NCI-H1417 (cell line): ENCODE measurements at places on chromosomes 3 and 15.
A peak's percentile ranks its signal among the peaks of the same experiment; 100 is the strongest.

GRCh38 chr15:70518201-70519003, 245.0 kb downstream of the UACA start:
- no peak for DNase-seq

DNA sequence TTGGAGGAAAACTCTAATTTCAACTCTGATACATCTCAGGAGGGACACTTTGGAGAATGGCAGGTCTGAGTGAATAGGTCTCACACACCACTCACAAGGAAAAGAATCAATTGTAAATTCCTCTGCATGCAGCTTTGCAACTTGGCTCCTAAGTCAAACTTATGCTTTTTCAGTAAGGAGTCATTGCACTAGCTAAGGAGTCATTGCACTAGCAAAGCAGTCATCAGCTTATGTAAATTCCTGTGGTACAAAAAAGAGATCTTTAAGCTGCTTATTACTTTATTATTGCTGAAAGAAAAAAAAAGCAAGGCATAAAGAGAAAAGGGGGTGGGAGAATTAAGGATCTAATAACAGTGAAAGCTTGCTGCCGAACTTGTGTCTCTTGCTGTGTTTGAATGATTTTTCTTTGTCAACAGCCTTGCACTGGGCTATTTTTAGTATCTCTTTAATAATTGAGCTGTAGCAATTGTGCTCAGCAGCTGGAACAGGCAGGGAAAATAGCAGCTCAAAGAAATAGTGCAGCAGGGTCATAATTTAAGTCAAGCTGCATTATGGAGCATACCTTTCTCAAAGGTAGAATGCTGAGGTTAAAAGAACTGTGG, 154.3 kb upstream of the ARPP21 start:
- peak; percentile 12 for DNase-seq

DNA sequence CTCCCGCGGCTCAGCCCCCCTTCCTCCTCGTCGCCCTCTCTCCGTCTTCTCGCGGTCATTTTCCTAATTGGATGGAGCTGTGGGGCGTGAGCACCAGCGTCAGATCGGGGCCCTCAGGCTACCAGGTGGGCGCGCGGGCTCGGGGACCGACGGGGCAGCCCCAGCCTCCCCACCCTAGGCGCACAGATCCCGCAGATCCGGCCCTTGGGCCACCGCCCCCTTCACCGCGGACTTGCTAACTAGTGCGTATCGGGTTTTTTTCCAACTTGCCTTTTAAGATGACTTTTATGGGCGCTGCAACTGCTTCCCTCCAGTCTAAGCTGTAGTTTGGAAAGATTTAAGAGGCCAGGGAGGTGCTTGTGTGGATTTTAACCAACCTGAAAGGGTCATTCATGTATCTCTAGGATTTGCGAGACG, 1.3 kb downstream of the ZNF710 start:
- DNase-seq, result peak; percentile 16

DNA sequence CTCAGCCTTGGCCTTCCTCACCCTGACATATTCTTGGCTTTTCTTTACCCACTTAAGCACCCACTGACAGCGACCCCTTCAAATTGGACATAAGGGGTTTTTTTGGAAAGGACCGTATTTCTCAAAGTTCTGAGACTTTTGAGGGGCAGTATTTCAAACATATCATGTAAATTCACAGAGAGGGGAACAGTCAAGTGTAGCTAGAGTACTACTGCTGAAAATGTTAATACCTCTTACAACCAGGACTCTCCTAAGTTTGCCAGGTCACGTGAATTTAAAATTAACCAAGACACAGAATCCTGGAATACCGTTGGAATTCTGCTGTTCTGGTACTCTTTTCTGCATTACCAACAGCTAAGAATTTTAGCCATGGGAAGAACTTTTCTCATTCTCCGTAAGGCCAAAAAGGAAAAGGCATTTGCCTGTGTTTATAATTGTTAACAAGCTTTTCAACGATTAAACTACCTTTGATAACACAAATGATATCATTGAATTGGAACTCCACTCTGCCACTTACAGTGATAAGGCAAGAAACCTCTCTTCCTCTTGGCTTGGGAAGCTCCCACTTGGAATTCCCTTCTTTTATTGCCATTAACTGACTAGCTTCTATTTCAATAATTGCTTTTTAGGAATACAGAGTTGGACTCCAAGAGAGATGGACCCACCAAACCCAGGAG, 597 bp upstream of the GBE1 start:
- no peak for DNase-seq

- no peak for DNase-seq
Observed at GRCh38 chr15:101059381-101060341, 140.5 kb downstream of the LRRK1 start.

DNA sequence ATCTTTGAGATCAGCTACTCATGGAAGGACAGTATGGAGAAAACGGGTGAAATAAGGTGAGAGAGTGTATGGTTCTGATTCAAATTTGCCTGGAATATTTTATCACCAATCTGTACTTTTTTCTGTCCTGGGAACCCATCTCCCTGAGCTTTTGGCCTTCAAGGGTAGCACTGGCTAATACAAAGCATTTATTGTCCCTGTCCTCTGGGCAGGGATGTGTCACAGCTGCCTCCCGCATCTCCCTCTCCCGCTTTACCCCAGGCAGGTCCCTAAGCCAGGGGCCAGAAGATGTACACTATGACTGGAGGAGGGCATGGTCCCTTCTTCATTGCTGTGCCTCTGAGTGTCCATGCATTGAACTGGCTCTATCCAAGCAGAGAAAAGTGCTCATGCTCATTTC, 201.7 kb upstream of the CHRNA7 start:
- no peak for DNase-seq

DNA sequence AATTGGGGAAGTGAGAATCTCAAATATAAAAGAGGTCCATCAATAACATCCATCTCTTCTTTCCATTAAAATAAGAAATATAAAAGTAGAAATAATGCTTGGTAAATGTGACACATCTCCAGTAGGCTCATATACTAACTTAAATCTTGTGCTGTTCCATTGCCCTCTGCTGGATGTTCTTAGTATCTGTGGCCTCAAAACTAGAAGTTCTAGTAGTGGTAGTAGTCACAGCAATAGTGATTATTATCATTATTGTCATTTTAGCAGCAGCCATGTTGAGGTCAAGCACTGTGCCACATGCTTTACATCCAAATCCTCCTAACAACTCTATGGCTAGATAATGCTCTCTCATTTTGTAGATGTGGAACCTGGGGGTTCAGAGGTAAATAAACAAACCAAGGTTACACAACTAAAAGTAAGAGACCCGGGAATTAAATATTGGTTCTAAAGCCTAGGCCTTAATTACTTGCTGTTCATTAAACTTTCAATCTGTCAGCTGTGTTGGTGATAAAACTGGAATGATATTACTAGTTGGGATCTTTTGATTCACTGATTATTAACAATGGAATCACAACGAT, 20.2 kb upstream of the BTLA start:
- peak; percentile 14 for DNase-seq

GRCh38 chr3:69160525-69160924, 38.1 kb upstream of the LMOD3 start:
- DNase-seq, result no peak

GRCh38 chr15:81747482-81747881, 298.3 kb downstream of the MEX3B start:
- DNase-seq, result peak; percentile 17

DNA sequence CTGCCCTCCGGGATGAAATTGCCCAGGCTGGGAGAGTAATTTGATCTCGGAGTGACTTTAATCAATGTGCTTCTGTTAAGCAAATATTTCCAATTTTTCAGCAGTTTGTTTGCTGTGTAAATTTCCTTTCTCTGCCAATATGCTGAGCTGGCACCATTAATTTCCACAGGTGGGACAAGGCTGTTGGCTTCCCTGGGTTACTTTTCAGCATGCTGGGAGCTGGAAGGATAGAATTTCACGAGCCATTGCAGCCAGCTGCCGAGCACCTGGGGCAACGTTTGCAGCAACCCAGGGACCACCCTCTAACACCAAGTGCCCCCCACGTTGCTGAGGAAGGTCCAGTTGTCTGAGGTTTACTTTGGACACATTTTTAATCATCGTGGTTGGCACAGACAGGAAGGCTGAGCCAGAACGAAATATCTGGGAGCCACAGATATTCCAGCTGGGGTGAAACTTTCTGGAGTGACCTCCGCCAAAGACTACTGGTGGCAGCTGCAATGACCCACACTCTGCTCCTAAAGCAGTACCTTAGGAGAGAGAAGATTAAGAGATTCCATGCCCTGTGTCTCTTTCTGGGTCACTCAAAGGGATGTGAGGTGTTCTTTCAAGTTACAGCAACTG, 293.3 kb upstream of the RGMA start:
- peak; percentile 93 for DNase-seq

GRCh38 chr15:26772154-26773066, at the start of gene GABRB3:
Gene GABRB3 (minus strand): TSS chr15:26773066.
- peak; percentile 91 for DNase-seq

DNA sequence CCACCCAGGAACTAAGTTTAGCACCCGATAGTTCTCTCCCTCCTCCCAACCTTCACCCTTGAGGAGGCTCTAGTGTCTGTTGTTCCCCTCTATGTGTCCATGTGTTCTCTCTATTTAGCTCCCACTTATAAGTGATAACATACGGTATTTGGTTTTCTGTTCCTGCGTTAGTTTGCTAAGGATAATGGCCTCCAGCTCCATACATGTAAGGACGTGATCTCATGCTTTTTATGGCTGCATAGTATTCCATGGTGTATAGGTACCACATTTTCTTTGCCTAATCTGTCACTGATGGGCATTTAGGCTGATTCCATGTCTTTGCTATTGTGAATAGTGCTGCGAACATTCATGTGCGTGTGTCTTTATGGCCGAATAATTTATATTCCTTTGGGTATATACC, 66.9 kb upstream of the TRA2B start:
- no peak for DNase-seq

DNA sequence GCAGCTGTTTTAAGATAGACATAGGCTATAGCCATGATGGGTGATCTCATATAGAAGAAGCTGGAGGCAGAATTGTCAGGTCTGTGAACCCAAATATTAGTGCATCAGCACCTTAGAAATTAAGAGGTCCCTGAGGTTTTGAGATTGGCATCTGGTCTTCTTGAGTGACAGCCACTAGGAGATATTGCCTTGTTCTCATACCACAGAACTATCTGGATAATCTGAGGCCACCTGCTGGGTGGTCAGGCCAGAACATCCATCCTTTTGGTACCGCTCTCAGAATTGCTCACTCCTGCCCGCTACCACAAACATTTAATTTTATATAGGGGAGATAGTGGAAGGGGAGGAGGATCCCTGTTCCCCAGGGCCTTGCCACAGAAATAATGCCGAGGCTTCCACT, 210.6 kb upstream of the ZPLD1 start:
- DNase-seq, result no peak

- DNase-seq, result no peak
Observed at GRCh38 chr3:157487339-157487738, 15.9 kb downstream of the VEPH1 start.

- no peak for DNase-seq
Observed at GRCh38 chr3:153379516-153379915, 217.5 kb downstream of the RAP2B start.

- no peak for DNase-seq
Observed at GRCh38 chr15:89436560-89437311, 59.6 kb downstream of the RHCG start.

- peak; percentile 10 for DNase-seq
Observed at GRCh38 chr3:160401291-160402095, 2.0 kb downstream of the SMC4 start.

GRCh38 chr15:36430726-36431265, 148.6 kb upstream of the CDIN1 start:
- no peak for DNase-seq
